Calu3 (cell line): ENCODE measurements at places on chromosomes 13 and 19. TPM values are rescaled to one million over a fixed set of nuclear protein-coding genes. Genes with fewer than 3 reads are reported as not detected.

ZSCAN4 gene
- not detected in 2 replicates for total RNA-seq

GRCh38 chr19:36060430-36060829 is 5.7 kb downstream of the WDR62 start:
- H3K36me3 ChIP-seq, result peaks cover 22% of the 10 kb centered on the region
- H3K27ac ChIP-seq, result no peak overlapping the region
- H3K27me3 ChIP-seq, result no peaks in the 10 kb centered on the region

PDX1 gene
- total RNA-seq, result 1.2 and 1.8 TPM in 2 replicates

- no peaks in the 10 kb centered on the region for H3K4me1 ChIP-seq
These were observed 703.8 kb downstream of the DIAPH3 start for GRCh38 chr13:59459972-59460371.

SERP2 gene
- not detected in 2 replicates for total RNA-seq

RASIP1 gene
- total RNA-seq, result 0.09 and 0.29 TPM in 2 replicates

SERTM1 gene
- not detected in 2 replicates for total RNA-seq

GRCh38 chr13:71291842-71292146 is 575.2 kb downstream of the DACH1 start:
- H3K36me3 ChIP-seq, result peaks cover 4% of the 10 kb centered on the region
- H3K4me3 ChIP-seq, result no peak overlapping the region
- no peaks in the 10 kb centered on the region for H3K4me1 ChIP-seq
- no peak for DNase-seq
- H3K27ac ChIP-seq, result no peak overlapping the region
- H3K27me3 ChIP-seq, result no peaks in the 10 kb centered on the region

PBX4 gene
- 5.1 and 6.0 TPM in 2 replicates for total RNA-seq

MUC16 gene
- 0.15 and 0.17 TPM in 2 replicates for total RNA-seq

DNA sequence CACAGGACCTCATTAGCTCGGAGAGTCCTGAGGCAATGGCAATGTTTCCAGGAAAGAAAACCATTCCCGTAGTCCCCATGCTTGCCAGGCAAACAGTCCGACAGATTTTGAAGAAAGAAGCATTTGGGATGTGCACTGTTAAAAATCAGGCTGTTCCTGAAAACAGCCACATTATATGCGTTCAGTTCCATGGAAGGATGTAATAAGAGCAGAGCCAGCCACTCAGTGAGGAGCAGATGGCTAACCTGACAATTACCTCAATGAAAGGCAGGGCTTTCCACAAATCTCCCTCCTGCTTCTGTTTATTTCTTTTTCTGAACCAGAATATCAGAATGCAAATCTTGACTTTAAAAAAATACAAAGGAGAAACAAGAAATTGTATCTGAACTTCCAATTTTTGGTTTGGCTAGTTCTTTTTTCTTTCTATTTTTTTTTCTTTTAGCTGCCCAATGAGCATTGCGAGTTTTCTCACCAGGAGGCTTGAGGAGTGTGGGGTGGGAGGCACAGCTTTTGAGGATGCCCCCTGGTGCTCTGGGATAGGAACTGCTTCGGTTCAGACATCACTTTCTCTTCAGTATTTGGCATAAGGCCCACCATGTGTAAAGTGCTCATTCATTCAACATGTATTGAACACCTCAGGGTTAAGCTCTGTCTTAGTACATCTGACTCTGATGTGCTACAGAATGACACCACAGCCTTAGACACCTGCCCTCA is 124.2 kb downstream of the TBC1D4 start:
- no peak overlapping the region for H3K27ac ChIP-seq
- peak; percentile 17 for DNase-seq
- H3K4me1 ChIP-seq, result no peaks in the 10 kb centered on the region
- no peak overlapping the region for H3K4me3 ChIP-seq

- H3K27ac ChIP-seq, result no peak overlapping the region
- H3K36me3 ChIP-seq, result peaks cover 14% of the 10 kb centered on the region
- H3K4me1 ChIP-seq, result peaks cover 8% of the 10 kb centered on the region
- DNase-seq, result no peak
- no peaks in the 10 kb centered on the region for H3K27me3 ChIP-seq
- no peak overlapping the region for H3K4me3 ChIP-seq
These were observed 3.8 kb upstream of the IL17D start for GRCh38 chr13:20699715-20700114.

- no peak for DNase-seq
- H3K4me1 ChIP-seq, result no peaks in the 10 kb centered on the region
- no peaks in the 10 kb centered on the region for H3K27me3 ChIP-seq
- H3K27ac ChIP-seq, result no peak overlapping the region
These were observed 3.6 kb downstream of the ANO8 start for GRCh38 chr19:17331045-17331558.
